ENCODE measurements at places on chromosomes 13 and 19. TPM values are rescaled to one million over a fixed set of nuclear protein-coding genes. Genes with fewer than 3 reads are reported as not detected.

DNA sequence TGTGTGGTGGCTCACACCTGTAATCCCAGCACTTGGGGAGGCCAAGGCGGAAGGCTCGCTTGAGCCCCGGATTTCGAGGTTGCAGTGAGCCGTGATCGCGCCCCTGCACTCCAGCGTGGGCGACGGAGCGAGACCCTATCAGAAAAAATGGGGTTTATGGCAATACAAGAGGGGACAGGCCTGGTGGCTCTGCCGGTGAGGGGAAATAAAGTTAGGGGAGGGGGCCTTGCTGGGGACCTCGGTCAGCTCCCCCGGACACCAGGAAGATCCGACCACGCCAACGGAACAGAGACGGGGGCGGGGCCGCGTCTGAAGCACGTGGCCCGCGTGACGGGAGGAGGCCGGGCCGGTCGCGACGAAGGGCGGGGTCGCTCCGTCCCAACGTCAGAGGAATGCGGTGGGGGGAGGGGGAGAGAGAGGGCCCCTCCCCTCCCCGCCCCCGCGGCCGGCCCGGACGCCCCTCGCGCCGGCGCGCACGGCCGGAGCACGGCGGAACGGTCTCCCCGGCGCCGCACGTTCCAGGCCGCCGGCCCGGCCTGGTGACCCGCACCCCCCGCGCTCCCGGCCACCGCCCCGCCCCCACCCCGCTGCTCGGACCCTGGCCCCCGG, 1.9 kb upstream of the HNRNPL start:
- DNase-seq, result peak; percentile 91
- H3K4me3 ChIP-seq, result peak overlapping the region; percentile 90
- H3K36me3 ChIP-seq, result peaks cover 11% of the 10 kb centered on the region
- H3K4me1 ChIP-seq, result peaks cover 42% of the 10 kb centered on the region
- no peaks in the 10 kb centered on the region for H3K27me3 ChIP-seq
- peak overlapping the region; percentile 99 for H3K27ac ChIP-seq

GRCh38 chr19:336067-336614, 8.5 kb downstream of the MIER2 start:
- no peak for DNase-seq
- H3K27me3 ChIP-seq, result no peaks in the 10 kb centered on the region
- H3K4me1 ChIP-seq, result peaks cover 24% of the 10 kb centered on the region
- peaks cover 39% of the 10 kb centered on the region for H3K36me3 ChIP-seq

GRCh38 chr13:98476538-98476966, 100.4 kb downstream of the STK24 start:
- H3K4me3 ChIP-seq, result no peak overlapping the region
- H3K27me3 ChIP-seq, result no peaks in the 10 kb centered on the region
- H3K27ac ChIP-seq, result peak overlapping the region; percentile 8
- H3K4me1 ChIP-seq, result peaks cover 23% of the 10 kb centered on the region
- DNase-seq, result peak; percentile 92

DNA sequence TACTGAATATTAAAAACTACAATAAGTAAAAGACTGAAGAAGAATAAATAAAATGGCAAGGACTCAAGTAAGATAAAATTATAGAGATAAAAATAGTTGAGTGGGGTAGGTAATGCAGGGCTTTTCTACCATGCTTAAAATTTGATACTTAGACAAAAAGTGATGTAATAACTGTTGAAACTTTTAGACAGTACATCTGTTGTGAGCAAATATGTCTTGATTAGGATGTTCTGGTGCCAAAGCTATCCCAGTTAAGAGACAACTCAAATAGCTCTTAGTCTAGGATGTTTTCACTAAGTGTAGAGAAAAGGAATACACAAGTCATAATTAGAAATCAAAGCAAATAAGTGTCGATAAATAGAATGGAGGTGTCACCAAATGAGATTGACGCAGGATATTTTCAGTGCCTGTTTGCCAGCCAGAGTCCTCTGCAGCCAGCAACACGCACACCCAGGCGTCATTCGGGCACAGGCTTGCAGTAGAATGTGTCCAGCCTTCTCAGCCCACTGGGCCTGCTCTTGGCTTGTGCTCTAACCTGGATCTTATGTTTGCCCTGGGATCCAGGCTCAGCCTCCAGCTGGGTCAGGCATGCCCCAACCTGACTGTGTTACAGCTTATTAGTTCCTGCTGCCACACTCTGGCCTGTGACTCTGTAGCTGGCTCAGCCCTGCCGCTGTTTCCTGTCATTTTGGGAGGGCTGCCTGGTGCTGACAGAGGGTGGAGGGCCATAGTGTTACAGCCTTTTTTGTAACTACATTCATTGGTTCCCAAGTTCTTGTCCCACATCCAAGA, 766.2 kb downstream of the PCDH17 start:
- no peak overlapping the region for H3K27ac ChIP-seq
- H3K36me3 ChIP-seq, result no peaks in the 10 kb centered on the region
- H3K4me1 ChIP-seq, result no peaks in the 10 kb centered on the region
- no peaks in the 10 kb centered on the region for H3K27me3 ChIP-seq
- H3K4me3 ChIP-seq, result no peak overlapping the region

- no peaks in the 10 kb centered on the region for H3K4me1 ChIP-seq
- H3K27ac ChIP-seq, result no peak overlapping the region
- no peaks in the 10 kb centered on the region for H3K36me3 ChIP-seq
- DNase-seq, result no peak
Observed at GRCh38 chr13:40132249-40132648, 476.8 kb downstream of the COG6 start.

DNA sequence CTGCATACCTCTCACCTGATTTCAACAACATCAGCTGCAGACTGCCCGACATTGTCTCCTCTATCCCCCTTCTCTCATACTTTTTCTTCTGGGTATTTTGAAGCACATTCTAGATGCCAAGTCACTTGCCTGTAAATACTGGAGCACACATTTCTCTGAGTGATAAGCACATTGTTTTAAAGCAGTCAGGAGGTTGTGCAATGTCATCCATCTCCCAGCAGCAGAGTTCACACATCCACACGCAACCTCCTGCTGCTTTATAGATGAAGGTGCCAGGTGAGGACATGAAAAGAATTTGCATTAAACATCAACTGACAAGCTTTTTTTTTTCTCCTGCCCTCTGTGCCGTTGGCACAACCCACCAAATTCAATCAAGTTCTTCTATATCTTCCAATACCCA, 5.5 kb downstream of the UPK1A start:
- no peaks in the 10 kb centered on the region for H3K36me3 ChIP-seq
- no peak for DNase-seq
- H3K27ac ChIP-seq, result no peak overlapping the region
- H3K27me3 ChIP-seq, result peaks cover 9% of the 10 kb centered on the region

- H3K4me3 ChIP-seq, result no peak overlapping the region
- no peaks in the 10 kb centered on the region for H3K4me1 ChIP-seq
- peaks cover 14% of the 10 kb centered on the region for H3K36me3 ChIP-seq
Observed at GRCh38 chr13:32391101-32391619, 36.8 kb downstream of the N4BP2L1 start.

DNA sequence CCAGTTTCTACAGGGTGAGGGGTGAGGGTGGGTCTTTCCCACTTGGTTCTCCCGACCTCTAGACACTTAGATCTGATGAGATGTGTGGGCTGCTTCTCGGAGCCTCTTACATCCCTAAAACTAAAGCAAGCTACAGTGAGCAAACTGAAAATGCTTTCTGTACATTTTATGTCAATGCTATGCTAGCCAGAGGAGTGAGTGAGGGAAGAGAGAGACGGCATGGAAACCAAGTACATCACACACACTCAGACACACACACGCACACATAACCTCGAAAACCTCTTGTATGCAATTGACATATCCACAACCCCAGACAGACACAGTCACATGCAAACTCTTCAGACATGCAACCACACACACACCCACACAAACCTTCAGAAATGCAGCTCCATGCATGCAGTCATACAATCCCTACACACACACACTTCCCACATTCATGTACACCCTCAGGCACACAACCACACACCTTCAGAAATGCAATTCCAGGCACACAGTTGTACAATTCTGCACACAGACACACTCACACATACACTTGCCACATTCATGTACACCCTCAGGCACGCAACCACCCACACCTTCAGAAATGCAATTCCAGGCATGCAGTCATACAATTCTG, 1.4 kb downstream of the SLC1A6 start:
- H3K36me3 ChIP-seq, result no peaks in the 10 kb centered on the region
- H3K4me1 ChIP-seq, result no peaks in the 10 kb centered on the region
- DNase-seq, result no peak

DNA sequence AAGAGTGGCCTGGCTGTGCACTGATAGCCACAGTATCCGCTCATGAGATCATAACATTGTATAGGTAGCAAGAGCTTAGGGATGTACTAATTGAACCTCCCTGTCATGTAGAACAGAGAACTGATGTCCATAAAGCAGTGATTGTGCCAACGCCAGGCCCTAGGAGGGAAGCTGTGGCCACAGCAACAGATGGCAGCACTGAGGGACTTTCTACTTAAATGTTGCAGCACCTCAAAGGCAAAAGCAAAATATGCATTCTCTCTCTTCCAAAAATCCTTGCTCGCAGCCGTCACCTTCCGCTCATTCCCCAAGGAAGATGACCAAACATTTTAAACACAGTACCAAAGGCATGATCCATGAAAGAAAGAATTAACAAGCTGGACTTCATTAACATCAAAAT, 32.3 kb downstream of the COL4A1 start:
- H3K27me3 ChIP-seq, result no peaks in the 10 kb centered on the region
- H3K4me1 ChIP-seq, result no peaks in the 10 kb centered on the region
- no peak for DNase-seq
- H3K36me3 ChIP-seq, result no peaks in the 10 kb centered on the region
- H3K4me3 ChIP-seq, result no peak overlapping the region
- no peak overlapping the region for H3K27ac ChIP-seq

DNA sequence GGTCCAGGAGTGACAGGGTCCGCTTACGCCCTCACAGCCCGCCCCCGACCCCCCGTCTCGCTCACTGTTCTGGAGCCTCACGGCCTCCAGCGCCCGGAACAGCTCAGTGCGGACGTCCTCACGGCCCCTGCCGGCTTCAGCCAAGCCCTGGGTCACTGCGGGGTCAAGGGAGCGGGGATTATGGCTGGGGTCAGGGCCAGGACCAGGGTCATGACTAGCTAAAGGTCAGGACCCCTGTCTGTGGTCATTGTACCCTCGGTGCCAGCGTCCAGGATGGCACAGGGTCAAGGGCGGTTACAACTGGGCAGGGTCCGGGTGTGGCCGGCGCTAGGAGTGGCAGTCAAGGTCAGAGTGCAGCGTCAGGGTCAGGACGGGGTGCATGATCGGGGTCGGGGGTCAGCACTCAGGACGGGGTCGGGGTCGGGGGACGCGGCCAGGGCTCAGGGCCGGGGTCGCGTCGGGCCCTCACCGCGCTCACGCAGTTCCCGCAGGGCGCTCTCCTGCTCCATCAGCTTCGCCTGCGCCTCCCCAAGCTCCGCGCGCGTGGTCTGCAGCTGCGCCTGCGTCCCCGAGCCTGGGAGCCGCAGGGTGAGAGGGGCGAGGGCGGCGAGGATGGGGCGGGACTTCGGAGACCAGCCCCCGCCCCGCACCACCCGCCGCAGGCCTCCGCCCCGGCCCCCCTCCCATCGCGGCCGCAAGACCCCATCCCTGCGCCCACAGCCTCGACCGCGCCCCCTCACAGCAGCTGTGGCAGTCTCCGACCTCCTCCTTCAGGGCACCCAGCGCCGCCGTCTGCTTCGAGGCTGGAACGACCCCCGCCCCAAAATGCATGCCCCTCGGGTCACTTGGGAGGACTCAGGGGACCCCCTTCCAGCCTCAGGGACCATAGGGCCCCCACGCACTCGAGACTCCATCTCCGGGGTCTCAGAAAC, 1.4 kb downstream of the CLEC4G start:
- H3K36me3 ChIP-seq, result no peaks in the 10 kb centered on the region
- DNase-seq, result no peak
- no peaks in the 10 kb centered on the region for H3K27me3 ChIP-seq
- H3K4me3 ChIP-seq, result peak overlapping the region; percentile 34
- peak overlapping the region; percentile 8 for H3K27ac ChIP-seq
- H3K4me1 ChIP-seq, result peaks cover 63% of the 10 kb centered on the region

DNA sequence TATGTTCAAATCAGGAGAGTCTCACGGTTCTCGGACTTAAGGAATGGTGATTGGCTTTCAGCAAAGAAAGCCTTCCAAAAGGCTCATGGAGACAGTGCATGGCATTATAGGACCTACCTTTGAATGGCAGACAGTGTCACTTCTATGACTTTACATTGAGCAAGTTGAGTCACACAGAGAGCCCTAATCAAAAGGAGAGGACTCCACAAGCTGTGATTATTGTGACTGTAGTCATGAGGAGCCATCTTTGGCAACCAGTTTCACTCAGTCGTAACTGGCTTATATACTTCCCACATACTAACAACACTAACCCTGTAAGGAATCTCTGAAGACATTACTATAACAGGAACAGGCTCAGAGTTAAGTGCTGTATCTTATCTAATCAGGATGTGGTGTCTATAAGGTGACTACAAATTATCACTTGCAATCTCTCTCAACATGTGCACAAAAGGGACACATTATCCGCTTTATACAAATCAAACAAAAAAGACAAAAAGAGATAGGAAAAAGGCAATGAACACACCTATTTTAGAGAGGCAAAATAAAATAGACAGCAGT, 6.1 kb downstream of the LGALS14 start:
- H3K4me3 ChIP-seq, result no peak overlapping the region
- H3K27me3 ChIP-seq, result no peaks in the 10 kb centered on the region
- DNase-seq, result no peak
- H3K36me3 ChIP-seq, result no peaks in the 10 kb centered on the region
- H3K27ac ChIP-seq, result no peak overlapping the region

DNA sequence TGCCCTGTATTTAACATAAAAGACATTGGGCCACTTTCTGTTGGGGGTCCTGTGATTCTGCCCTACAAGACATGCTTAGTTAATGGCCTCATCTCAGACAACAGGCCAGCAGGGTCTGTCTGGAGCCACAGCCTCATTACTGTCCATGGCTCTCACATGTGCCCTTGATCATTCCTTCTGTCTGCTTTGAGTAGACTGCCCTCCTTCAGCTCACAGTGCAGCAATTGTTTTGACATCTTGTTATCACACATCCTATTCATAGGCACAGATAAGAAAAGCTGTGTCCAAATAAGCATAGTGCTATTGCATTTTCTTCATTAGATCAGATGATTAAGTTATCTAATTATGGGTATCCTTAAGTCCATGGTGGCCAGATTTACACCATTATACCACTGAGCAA, 127.9 kb downstream of the KCTD12 start:
- H3K36me3 ChIP-seq, result no peaks in the 10 kb centered on the region
- no peaks in the 10 kb centered on the region for H3K27me3 ChIP-seq
- no peak for DNase-seq
- H3K4me1 ChIP-seq, result peaks cover 37% of the 10 kb centered on the region
- H3K27ac ChIP-seq, result no peak overlapping the region

The SOX1 gene
- not detected for polyA plus RNA-seq

The CPB2 gene
- polyA plus RNA-seq, result not detected

The DCT gene
- polyA plus RNA-seq, result not detected

The IGSF23 gene
- 0.46 TPM for polyA plus RNA-seq
